ENCODE measurements at places on chromosomes 11 and 22. TPM values are rescaled to one million over a fixed set of nuclear protein-coding genes. Genes with fewer than 3 reads are reported as not detected.

DNA sequence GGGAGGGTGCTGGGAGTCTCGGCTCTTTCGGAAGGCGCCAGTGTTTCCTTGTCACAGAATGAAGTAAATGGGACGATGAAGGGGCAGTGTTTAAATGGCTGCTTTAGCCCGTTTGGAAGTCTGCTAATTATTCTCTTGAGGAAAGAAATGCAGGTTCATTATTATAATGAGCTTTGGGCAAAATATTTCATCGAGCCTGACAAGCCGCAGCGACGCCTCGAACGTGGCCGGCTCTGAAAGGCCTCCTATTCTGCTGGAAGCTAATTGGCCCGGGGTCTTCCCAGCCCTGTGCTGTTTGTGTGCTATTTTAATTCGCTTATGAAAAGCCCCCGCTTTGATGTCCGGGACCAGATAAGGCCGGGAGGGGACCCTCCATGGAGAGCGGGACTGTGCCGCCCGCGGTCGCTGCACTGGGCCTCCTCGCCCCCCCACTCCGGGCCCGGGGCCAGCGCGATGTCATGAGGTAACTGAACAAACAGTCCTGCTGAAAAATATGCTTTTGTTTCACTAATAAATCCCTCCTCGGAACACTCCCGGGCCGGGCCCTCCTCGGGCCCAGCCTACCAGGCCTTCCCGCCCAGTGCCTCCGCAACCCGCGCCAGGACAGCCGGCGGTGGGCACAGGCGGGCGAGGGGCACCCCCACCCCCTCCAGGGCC is 78.4 kb downstream of the CDKN1C start:
- no peaks in the 10 kb centered on the region for H3K4me1 ChIP-seq
- H3K4me3 ChIP-seq: no peak overlapping the region
- no peaks in the 10 kb centered on the region for H3K36me3 ChIP-seq
- peaks cover 20% of the 10 kb centered on the region for H3K27me3 ChIP-seq

DNA sequence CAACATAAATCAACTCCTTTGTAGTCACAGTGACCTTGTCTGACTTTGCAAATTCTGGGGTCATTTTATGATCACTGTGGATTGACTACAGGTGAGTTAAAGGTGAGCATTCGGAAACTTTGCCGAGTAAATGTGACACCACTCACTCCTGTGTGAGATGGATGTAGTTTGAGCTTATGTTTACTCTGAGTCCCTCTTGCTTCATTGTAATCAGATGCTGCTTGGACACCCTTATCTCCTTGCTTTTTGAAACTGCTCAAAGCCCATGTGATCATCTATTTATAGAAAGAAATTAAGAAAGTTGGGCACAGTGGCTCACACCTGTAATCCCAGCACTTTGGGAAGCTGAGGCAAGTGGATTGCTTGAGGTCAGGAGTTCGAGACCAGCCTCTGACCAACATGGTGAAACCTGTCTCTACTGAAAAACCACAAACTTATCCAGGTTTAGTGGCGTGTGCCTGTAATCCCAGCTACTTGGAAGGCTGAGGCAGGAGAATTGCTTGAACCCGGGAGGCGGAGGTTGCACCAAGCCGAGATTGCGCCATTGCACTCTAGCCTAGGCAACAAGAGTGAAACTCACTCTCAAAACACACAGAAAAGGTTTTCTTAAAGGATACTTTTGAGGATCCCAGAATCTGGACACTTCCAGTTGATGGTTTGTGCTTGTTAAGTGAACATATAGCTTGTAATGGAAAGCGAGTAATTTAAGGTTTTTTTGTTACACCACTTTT is 7.2 kb downstream of the FAM118A start:
- peaks cover 21% of the 10 kb centered on the region for H3K4me1 ChIP-seq
- peak overlapping the region; percentile 88 for H3K27ac ChIP-seq
- H3K4me3 ChIP-seq: no peak overlapping the region

GRCh38 chr11:26231252-26231661 is 100.7 kb upstream of the ANO3 start:
- peaks cover 18% of the 10 kb centered on the region for H3K4me1 ChIP-seq
- H3K27me3 ChIP-seq: no peaks in the 10 kb centered on the region
- no peaks in the 10 kb centered on the region for H3K36me3 ChIP-seq
- peak; percentile 81 for DNase-seq
- H3K4me3 ChIP-seq: no peak overlapping the region

- H3K27ac ChIP-seq: peak overlapping the region; percentile 38
- no peaks in the 10 kb centered on the region for H3K27me3 ChIP-seq
- peaks cover 2% of the 10 kb centered on the region for H3K4me1 ChIP-seq
- peak; percentile 73 for DNase-seq
Measured at GRCh38 chr11:58905011-58905720, 34.1 kb upstream of the GLYATL1 start.

DNA sequence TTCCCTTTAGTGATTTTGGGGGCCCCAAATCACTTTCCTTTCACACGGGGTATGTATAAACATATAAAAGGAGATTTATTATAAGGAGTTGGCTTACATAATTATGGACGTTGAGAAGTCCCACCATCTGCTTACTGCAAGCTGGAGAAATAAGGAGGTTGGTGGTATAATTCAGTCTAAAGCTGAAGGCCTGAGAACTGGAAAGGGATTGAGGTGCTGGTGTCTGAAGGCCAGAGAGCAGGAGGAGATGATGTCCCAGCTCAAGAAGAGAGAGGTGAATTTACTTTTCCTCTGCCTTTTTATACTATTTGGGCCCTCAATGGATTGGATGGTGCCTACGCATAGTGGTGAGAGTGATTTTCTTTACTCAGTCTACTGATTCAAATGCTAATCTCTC is 1.3 kb upstream of the ZNF202 start:
- H3K4me3 ChIP-seq: no peak overlapping the region
- no peaks in the 10 kb centered on the region for H3K27me3 ChIP-seq
- no peak overlapping the region for H3K27ac ChIP-seq
- no peak for DNase-seq
- H3K36me3 ChIP-seq: no peaks in the 10 kb centered on the region

DNA sequence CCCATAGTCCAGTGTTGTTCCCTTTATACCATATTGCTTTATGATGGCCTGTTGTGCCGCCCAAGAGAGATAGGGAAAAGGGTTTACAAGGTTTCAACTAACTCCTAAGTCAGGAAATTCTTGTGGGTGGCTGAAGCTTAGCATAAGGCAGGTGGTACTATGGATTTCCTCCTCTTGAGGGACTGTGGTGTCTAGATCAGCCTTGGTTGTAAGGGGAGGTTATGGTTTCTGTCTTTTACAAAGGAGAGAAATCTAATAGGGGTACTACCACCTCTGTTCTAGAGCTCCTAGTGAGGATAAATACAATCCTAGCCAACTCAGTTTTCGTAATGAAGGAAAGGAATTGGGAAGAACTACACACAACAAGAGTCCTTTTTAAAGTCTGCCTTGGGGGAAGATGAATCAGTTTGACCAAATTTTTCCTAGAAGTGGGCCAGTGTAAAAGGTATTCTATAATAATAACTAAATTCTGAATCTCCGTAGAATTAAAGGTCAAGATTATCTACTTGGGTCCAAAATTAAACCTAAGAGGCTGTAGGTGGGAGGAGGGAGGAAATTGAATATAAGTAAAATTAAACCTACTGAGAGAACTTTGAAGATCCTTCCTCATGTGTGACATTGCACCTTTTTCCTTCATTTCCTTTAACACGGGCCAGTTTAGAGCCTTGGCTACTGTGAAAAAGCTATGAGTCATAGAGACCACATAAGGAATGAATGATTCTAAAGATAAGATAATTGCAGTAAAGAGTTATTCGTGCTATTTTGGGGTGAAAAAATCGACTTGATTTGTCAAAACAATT is 17.2 kb downstream of the DLAT start:
- H3K4me3 ChIP-seq: no peak overlapping the region
- H3K36me3 ChIP-seq: peaks cover 9% of the 10 kb centered on the region
- H3K4me1 ChIP-seq: no peaks in the 10 kb centered on the region
- no peaks in the 10 kb centered on the region for H3K27me3 ChIP-seq

GRCh38 chr11:73914284-73914683 is 36.5 kb upstream of the DNAJB13 start:
- no peak overlapping the region for H3K27ac ChIP-seq
- no peak overlapping the region for H3K4me3 ChIP-seq
- no peak for DNase-seq
- no peaks in the 10 kb centered on the region for H3K27me3 ChIP-seq
- H3K36me3 ChIP-seq: no peaks in the 10 kb centered on the region

GRCh38 chr11:22787551-22788162 is 41.9 kb downstream of the SVIP start:
- no peak overlapping the region for H3K27ac ChIP-seq
- no peaks in the 10 kb centered on the region for H3K36me3 ChIP-seq
- no peaks in the 10 kb centered on the region for H3K4me1 ChIP-seq
- DNase-seq: peak; percentile 53
- no peak overlapping the region for H3K4me3 ChIP-seq
- no peaks in the 10 kb centered on the region for H3K27me3 ChIP-seq

DNA sequence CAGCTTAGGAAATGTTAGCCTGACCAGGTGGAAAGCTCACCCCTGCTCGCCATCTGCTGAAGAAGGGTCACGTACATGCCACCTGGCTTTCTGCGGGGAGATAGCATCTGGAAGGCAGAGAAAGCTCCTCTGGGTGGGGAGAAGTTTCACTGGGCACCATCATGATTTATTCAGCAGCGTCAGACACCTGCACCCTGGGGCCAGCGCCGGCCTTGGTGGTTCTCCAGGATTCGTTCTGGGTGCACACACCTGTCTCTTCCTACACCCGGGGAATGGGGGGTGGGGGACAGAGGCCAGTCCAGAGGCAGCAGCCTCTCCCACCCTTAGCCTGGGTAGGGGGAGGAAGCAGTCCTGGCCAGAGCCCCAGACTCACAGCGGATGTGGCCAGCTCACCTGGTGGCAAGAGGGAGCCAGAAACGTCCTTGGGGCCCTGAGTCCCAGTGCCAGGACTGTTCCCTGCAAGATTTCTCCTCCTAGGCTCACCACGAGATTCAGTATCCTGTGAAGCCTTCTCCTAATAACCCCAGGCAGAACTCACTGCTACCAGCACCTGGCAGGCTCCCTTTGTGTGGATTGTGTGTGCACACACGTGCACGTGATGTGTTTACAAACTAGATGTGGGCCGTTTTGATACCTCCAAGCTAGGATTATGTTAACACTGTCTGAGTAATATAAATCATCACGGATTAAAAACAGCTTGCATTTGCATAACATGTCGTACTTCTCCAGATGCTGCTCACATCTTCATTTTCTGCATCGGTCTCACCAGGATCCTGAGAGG is 17.3 kb upstream of the RASD2 start:
- H3K4me1 ChIP-seq: no peaks in the 10 kb centered on the region
- H3K27me3 ChIP-seq: peaks cover 9% of the 10 kb centered on the region
- no peaks in the 10 kb centered on the region for H3K36me3 ChIP-seq
- no peak overlapping the region for H3K27ac ChIP-seq
- no peak overlapping the region for H3K4me3 ChIP-seq

GRCh38 chr11:115129473-115130289 is 374.5 kb downstream of the CADM1 start:
- H3K4me3 ChIP-seq: no peak overlapping the region
- no peaks in the 10 kb centered on the region for H3K4me1 ChIP-seq
- peak; percentile 2 for DNase-seq

DNA sequence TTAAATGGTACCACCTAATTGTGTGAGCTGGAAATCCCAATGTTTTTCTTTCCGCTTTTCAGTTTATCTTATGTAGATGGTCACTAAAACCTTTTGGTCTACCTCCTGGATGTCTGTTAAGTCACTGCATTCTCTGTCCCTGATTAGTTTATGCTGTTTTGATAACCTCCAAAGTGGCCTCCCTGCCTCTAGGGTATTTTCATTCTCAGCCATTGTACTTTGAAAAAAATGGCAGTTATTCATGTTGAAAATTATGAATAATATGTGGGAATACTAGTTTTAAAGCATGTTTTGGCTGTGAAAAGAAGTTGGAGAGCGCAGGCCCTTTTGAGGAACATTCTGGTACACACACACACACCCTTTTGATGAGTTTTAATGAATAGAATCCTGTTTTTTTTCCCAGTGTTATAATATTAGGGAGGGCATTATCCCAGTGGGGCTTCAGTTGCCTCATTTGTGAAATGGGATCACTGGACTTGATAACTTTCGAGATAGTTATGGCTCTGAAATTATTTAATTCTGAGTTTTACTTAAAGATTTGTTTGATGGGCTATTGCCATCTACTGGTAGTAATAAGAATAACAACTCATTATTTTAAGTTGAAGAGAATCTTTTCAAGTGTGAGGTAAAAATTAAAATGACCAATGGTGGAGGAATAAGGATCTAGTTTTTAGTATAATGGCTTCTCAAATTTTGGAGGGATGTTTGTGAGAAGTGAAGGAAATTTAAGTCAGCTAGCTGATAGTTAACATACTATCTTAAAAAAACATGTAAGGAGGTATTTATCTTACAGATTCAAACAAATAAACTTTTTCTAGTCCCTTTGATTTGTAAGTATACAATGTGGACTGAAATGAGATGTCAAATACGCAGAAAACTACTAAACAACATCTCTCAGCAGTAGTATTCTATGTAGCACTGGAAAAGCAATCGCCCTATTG is 3.9 kb downstream of the FDX1 start:
- H3K4me1 ChIP-seq: peaks cover 2% of the 10 kb centered on the region
- H3K36me3 ChIP-seq: no peaks in the 10 kb centered on the region
- H3K4me3 ChIP-seq: peak overlapping the region; percentile 89
- no peaks in the 10 kb centered on the region for H3K27me3 ChIP-seq
- DNase-seq: peak; percentile 19

GRCh38 chr11:135022454-135022853 is 610.4 kb upstream of the B3GAT1 start:
- no peak overlapping the region for H3K27ac ChIP-seq
- no peak for DNase-seq
- H3K27me3 ChIP-seq: no peaks in the 10 kb centered on the region
- no peaks in the 10 kb centered on the region for H3K4me1 ChIP-seq
- H3K36me3 ChIP-seq: no peaks in the 10 kb centered on the region

GRCh38 chr22:20432244-20432686 is 5.4 kb downstream of the SCARF2 start:
- no peak overlapping the region for H3K4me3 ChIP-seq
- H3K4me1 ChIP-seq: peaks cover 11% of the 10 kb centered on the region
- H3K27ac ChIP-seq: no peak overlapping the region
- H3K36me3 ChIP-seq: peaks cover 16% of the 10 kb centered on the region
- no peaks in the 10 kb centered on the region for H3K27me3 ChIP-seq

DNA sequence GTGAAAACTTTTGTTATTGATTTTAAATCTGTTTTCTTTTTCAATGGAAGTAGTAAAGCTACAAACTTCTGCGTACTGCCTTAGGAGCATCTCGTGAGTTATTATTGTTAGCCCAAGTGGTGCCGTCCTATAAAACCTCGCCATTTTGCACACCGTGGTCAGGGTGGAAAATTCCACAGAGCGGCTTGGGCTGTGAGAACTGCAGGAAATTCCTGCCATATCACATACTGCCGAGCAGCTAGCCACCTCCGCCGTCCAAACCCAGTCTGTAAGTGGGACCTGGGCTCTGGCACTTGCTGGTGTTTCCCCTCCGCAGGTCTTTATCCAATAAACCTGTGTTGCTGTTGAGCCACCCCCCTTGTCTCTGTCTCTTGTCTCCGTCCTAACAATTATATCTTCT is 88.0 kb upstream of the POU2AF2 start:
- H3K4me1 ChIP-seq: no peaks in the 10 kb centered on the region
- no peak for DNase-seq
- no peak overlapping the region for H3K4me3 ChIP-seq

GRCh38 chr22:38346506-38346905 is 29.3 kb upstream of the CSNK1E start:
- no peaks in the 10 kb centered on the region for H3K4me1 ChIP-seq
- no peak overlapping the region for H3K27ac ChIP-seq
- no peaks in the 10 kb centered on the region for H3K36me3 ChIP-seq
- no peak overlapping the region for H3K4me3 ChIP-seq
- no peak for DNase-seq

GRCh38 chr11:46302866-46303265 is 25.4 kb downstream of the CREB3L1 start:
- no peak overlapping the region for H3K27ac ChIP-seq
- DNase-seq: no peak
- peaks cover 20% of the 10 kb centered on the region for H3K36me3 ChIP-seq
- H3K27me3 ChIP-seq: no peaks in the 10 kb centered on the region

Gene RBX1
- total RNA-seq: 53.2 TPM

Gene C11orf42
- total RNA-seq: not detected

Gene KRTAP5-9
- not detected for total RNA-seq

Gene SCT
- not detected for total RNA-seq

Gene ARHGEF12
- total RNA-seq: 107 TPM

Gene MRGPRX4
- not detected for total RNA-seq

Data from fibroblast of lung (primary cell).